Stimulated activated CD8-positive, alpha-beta memory T cell treated with anti-CD3 and anti-CD28 coated beads, Interleukin-7, amount 100 ng/mL, for 4 hours (primary cell): ENCODE measurements at places on chromosomes 1 and 21.
A peak's percentile ranks its signal among the peaks of the same experiment; 100 is the strongest.

DNA sequence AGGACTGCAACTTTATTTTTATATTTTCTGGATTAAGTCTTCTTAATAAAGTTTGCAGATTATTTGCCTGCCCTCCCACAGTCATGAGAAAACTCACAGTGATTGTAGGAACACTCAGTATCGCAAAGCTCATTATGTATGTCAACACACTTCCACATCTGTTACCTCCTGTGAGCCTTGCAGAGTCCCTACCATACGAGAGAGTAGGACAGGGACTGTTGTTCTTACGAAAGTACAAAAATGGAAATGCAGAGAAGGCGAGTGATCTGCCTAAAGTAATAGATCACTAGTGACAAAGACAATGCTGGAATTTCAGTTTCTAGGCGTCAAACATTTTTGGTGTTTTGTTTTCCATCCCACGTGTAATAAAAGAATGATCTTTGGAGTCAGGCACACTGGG, 131.7 kb downstream of the SYT2 start:
- DNase-seq, result no peak

DNA sequence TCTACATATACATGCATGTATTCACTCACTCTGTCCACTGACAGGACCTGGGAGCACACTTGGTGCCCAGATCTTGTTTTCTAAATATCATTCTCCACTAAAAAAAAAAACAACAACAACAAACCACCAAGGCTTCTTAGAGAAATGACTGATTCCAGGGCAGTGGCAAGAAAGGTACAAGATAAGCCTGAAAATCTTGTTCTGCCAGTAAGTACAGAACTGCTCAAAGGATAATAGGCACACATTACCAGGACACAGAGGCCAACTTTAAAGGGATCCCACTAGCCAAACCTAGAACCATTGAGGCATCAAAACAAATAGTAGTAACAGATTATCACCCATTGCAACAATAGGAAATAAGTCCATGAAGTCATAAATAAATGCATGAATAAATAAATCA, 10.7 kb downstream of the HSD11B1 start:
- no peak for DNase-seq

GRCh38 chr1:77889671-77890070, 1.2 kb downstream of the NEXN start:
- no peak for DNase-seq

GRCh38 chr1:222127526-222128152, 385.8 kb upstream of the DUSP10 start:
- no peak for DNase-seq

GRCh38 chr1:114549137-114549536, 32.3 kb downstream of the BCAS2 start:
- DNase-seq, result no peak

DNA sequence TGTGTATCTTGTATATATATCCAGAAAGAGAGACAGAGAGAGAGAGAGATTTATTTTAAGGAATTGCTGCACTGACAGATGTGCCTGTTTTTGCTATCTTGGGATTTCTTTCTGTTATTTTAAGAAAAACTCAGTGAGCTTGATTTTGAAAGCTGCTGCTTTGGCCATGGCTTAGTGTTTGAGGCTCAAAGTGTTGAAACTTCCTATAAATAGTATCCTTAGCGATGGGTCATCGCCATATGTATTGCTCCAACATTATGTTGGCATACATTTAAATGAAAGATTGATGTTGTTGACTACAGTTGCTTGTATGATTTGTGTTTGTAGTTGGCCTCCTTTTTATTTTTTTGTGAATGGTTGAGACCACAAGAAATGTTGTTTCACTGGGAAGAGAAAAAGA, 29.0 kb upstream of the NTPCR start:
- DNase-seq, result no peak

GRCh38 chr21:45859041-45859761, 122.4 kb upstream of the COL6A1 start:
- DNase-seq, result no peak

- DNase-seq, result no peak
Observed at GRCh38 chr1:184767591-184767990, 12.9 kb upstream of the EDEM3 start.

DNA sequence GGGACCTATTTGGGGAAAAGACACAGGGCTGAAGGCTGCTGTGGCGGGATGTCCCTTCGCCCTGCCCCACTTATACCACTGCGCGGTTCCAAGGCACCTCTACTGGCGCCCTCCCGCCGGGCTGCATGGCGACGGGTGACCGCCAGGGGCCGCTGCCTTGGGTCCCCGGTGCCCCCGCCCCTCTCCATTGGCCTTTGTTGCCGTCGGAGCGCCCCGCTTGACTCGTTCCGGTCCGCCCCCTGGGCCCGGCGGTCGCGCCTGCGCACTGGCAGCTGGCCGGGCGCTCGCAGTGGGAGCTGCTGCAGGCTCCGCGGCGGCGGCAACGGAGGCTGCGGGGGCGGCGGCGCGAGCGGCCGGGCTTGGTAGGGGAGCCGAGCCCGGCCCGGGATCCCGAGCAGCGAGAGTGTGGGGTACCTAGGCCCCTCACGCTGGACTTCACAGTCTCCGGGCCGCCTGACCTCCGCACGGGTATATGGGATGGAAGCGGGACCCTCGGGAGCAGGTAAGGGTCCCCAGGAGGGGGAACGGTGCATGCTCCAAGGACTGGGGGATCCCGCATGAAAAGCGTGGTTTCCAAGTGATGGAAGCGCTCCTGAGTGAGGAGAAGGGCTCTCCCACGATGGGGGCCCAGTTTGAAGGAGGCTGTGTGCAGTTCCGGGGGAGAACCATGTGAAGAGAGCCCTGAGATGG, at the start of gene AGO1:
AGO1 (plus strand) TSS at position 265 of the 690 bp plus-strand sequence; CDS start at position 478, 213 bp downstream.
- peak; percentile 90 for DNase-seq

DNA sequence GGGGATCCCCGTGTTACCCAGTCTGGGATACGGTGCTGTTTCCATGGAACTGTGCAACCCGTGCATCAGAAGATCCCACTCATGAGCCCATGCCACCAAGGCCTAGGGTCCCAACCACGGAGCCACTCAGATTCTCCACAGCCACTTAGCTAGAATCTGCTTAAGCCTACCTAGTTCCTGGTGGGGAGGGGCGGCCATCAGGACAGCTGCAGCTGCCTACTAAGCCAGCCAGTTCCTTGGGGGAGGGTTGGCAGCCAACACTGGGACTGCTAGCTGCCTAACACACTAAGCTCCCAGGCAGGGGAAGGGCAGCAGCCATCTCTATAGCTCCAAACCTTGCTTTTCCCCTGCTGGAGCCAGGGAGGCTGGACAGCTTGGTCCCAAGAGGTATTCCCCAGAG, 549.2 kb upstream of the BRINP3 start:
- DNase-seq, result no peak

- no peak for DNase-seq
Observed at GRCh38 chr1:109185990-109186732, 27.6 kb upstream of the SARS1 start.

DNA sequence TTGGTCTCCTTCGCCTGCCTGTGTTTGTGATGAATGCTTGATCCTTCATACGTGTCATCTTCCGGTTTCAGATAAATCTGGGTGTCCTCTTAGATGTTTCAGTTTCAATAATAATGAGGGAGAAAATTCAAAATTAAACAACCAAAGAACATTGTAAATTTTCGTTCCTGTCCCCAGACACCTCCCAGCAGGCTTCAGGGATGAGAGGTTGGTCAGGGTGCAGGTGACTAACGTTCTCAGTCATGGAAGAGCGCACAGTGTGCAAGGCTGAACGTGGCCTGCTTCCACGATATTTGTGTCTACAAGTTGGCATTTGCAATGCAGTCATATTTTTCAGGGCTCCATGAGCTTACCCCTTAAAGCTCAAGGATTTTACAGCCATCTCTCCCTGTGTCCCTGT, 147.1 kb upstream of the ARHGEF16 start:
- DNase-seq, result no peak

- no peak for DNase-seq
Observed at GRCh38 chr1:115116512-115116911, 27.2 kb upstream of the TSPAN2 start.

GRCh38 chr1:3914911-3915310, 14.8 kb upstream of the C1orf174 start:
- no peak for DNase-seq

- no peak for DNase-seq
Observed at GRCh38 chr1:199261328-199261727, 622.5 kb downstream of the PTPRC start.

GRCh38 chr1:206792939-206793607, 20.8 kb upstream of the IL10 start:
- DNase-seq, result no peak

DNA sequence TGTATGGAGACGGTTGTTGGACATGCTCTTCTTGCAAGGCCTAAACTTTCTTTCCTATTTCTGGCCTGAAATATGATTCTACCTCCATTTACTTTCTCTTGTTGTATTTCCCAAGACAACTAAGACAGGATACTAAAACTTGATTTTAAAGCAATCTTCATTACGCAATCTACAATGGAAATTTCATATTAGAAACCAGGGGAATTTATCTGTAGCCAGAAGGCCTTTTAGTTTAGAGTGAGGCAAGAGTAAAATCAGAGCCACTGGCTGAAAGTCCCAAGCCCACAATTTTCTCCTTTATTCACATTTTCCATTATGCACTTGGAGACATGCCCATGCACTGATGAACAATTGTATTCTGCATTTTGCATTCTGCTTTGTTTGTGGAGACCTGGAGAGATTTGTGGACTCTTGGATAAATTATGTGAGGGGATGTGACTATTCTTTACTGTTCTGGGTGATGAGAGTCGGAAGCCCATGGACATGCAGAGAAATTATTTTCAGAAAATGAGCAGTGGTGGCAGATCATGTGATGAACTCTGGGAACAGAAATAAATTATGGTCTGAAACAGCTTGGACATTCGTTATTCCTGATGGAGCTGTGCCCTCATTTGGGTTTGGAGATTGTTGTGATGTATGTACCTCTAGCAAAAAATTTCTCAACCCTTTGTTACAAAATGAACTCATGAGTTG, 336.8 kb downstream of the SEC16B start:
- no peak for DNase-seq

DNA sequence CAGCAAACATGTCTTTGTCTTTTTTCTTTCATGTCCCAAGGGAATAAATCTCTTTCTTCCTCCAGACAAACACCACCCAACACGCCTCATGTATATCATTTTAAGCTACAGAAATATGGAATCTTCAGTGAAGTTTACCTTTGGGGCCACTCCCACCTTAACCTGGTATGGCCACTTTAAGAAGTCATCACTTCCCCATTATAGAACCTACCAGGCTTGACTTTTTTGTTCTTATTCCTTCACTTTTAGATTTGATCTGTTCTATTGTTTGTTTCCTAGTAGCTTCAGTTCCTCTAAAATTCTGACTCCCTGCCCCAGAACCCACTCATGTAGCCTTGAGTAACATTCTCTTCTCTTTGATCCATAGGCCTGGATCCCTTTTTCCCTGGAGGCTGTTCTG, 226.3 kb downstream of the HLX start:
- no peak for DNase-seq
